ENCODE measurements at places on chromosomes 16 and 17. TPM values are rescaled to one million over a fixed set of nuclear protein-coding genes. Genes with fewer than 3 reads are reported as not detected.

LPO gene
- total RNA-seq, result 0.44 TPM

TMEM208 gene
- 25.3 TPM for total RNA-seq

LRRC46 gene
- 0.28 TPM for total RNA-seq

DHRS7C gene
- total RNA-seq, result not detected

EVI2A gene
- 0.52 TPM for total RNA-seq

ERCC4 gene
- total RNA-seq, result 5.3 TPM

ARL4D gene
- total RNA-seq, result 123 TPM

ADORA2B gene
- 13.1 TPM for total RNA-seq

TEKT1 gene
- not detected for total RNA-seq

SLC5A11 gene
- total RNA-seq, result not detected

SDR42E1 gene
- 14.5 TPM for total RNA-seq

GCGR gene
- total RNA-seq, result 0.08 TPM

TNS4 gene
- 52.1 TPM for total RNA-seq

ITGA2B gene
- total RNA-seq, result 0.68 TPM

SAMD14 gene
- total RNA-seq, result 0.16 TPM

NPIPA3 gene
- 1.8 TPM for total RNA-seq

G6PC1 gene
- total RNA-seq, result not detected

CHST4 gene
- total RNA-seq, result 0.16 TPM

TOB1 gene
- 60.8 TPM for total RNA-seq

CTRB1 gene
- total RNA-seq, result 0.44 TPM

ANKRD13B gene
- 2.7 TPM for total RNA-seq

SERPINF2 gene
- total RNA-seq, result 2.7 TPM

NACA2 gene
- not detected for total RNA-seq

ZNF276 gene
- total RNA-seq, result 22.0 TPM

AARSD1 gene
- total RNA-seq, result 17.8 TPM

SCARF1 gene
- 2.3 TPM for total RNA-seq

DHRS7B gene
- 7.5 TPM for total RNA-seq

TMEM92 gene
- 0.88 TPM for total RNA-seq

SMPD3 gene
- 0.52 TPM for total RNA-seq

Data from esophagus mucosa (tissue), 1 donor.